ENCODE measurements at places on chromosomes 4 and X.

DNA sequence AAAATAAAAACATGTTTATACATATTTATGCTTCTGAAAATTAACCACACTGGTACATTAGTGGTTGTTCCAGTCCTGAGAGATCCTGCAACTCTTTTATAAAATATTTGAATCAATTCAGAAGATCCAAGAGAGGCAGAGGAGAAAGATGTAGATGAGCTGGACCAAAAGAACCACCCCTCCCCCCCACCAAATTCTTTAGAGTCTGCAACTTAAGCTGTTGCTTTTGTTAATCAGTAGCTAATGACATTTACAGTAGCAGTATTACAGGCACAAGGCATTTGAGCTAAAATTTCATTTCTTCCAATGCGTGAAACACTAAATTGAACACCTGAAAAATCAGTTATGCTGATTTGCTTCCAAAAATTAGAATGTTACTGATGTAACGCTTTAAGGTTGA, 61.5 kb downstream of the PDK3 start:
- no peak for DNase-seq

DNA sequence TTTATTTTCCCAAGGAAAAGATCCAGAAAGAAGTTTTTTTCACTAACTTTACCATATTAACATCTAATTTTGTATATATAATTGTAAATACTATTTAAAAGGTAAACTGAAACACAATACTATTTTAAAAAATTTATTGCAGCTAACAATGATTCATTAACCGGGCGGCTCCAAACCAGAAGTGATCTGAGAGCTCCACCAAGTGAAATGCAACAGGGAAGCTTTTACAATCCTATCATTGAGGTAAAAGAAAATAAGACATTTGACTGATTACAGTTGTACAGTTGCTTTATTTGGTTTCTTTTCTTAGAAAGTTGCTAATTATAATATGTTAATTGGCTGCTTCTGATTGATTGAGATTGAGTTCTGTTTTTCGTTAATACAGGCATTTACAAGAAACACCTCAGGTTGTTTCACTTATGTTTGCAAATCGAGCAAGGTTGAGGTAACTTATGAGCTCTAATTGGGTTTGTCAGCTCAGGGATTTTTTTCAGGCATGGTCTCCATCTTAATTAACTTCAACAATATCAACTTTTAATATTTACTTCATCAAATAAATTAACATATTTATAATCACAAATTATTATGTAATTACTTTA, 220.2 kb upstream of the UGT8 start:
- no peak for DNase-seq

DNA sequence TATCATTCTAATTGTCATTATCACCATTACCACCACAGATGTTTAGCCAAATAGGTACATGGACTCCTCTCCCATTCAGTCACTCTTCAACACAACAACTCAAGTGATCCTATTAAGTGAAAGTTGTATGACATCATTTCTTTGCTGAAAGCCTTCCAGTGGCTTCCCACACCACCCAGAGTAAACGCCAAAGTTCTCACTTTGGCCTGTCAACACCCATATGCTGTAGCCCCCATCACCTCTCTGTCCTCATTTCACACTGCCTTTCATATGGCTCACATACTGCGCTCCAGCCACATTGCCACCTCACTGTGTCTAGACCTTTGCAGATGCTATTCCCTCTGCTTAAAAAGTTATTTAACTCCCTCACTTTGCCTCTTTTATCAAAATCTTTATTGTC, 682.3 kb downstream of the ADGRL3 start:
- DNase-seq: no peak

DNA sequence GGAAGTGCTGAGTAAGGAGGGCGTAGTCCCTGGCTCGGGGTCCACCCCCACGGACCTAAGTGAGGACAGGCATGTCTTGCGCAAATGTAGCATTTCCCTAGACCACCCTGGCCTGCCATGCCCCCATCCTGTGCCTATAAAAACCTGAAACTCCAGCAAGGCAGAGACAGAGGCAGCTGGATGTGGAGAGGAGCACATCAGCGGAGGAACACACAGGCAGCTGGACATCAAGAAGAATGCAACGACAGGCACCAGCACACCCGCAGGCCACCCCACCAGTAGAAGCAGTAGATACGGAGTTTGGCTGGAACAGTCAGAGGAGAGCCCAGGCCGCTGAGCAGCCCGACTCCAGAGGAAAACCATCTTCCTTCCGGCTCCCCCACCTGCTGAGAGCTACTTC, 345.9 kb downstream of the FSTL5 start:
- no peak for DNase-seq

- DNase-seq: no peak
These were observed 156.6 kb upstream of the SCML1 start for GRCh38 chrX:17580539-17581152.

DNA sequence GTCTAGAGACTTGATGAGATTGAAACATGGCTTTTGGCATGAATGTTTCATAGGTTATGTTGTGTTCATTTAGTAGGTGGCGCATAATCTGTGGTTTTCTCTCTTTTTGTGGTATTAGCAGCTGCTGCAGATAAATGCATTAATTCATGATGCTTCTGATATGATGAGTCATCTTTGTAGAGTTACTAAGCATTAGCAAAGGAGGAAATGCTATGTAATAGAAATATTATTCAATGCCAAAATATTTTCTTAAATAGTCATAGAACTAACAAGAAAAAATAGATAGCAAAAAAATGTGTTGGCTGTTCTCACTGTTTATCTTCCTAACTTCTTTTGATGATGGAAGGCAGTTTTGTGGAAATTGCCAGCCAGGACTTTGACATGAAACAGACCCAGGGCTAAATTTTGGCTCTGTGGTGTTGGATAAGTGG, 3.6 kb downstream of the ZXDB start:
- no peak for DNase-seq

DNA sequence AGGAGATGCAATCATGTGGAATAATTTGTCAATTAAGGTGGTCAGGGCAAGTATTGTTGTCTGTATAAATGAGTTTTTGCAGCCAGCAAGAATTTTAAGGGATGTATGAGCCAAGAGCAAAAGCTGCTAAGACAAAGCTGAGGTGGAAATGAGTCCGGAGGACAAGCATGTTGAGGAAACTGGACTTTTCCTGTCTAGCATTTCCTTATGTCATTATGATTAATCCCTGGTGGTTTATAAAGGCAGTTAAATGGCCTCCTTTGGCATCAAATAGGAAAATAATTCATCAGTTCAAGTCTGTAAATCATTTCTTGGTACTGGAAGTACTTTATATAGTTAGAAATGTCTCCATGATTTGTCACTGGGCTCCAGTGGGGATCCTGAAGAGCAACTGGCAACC, 61.6 kb upstream of the TEX13A start:
- DNase-seq: no peak

All from mesenteric fat pad (tissue), 1 donor.